Caudate nucleus (tissue), 63 donors: ENCODE measurements at places on chromosomes 7 and 10.

DNA sequence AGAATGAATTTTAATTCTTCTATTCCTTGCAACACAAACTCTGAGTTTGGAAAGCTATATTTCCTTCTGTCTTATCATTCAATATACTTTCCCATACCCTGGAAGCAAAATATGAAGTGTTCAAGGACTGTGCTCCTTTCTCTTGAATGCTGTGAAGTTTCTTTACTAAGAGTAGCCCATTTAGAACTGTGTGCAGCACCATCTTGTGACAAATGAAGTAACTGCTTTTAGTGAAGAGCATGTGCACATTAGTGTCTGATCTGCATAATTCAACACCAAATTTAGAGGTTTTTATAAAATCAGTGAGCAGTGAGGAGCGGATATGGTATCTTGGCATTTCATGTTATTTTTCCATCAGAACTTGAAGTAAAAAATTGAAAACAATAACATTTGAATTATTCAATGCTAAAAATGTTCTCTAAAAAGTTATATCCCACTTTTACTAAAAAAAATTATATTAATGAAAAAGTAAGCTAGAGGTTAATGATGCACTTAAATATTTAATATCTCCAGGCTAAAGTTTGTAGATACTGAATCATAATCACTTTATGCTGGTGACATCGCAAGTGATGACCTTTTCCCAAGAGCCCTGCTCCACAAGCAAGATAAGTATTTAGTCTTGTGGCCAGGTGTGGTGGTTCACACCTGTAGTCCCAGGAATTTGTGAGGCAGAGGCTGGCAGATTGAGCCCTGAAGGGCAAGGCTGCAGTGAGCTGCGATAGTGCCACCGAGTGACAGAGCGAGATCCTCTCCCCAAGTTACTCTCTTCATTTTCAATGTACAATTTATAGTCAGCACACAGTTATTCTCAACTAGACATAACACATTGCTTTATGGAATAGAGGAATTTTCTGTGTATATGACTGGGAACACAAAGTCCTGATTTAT, 108.8 kb upstream of the PCLO start:
- no peak for DNase-seq

GRCh38 chr7:66535414-66536329, 93.0 kb upstream of the KCTD7 start:
- DNase-seq = no peak

DNA sequence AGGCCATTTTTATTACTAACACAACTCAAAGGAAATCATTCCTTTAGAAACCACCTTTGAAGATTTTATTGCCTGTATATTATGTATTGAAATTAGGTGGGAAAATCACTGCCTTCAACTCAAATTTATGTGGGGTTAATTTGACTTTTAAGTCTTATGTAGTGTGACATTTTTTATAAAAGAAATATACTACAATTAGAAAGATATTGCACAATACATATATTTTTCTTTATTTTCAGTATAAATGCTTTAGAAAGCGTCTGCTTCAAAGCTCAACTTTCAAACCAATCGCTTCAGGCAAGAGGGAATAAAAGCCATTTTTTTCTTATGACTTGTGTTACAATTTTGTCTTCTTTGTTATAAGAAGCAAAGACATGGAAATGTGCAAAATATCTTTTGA, 337.4 kb upstream of the ZWINT start:
- no peak for DNase-seq

GRCh38 chr10:122725768-122726167, 26.1 kb upstream of the C10orf120 start:
- DNase-seq = no peak

GRCh38 chr10:119621078-119621384, 24.3 kb upstream of the TIAL1 start:
- no peak for DNase-seq

DNA sequence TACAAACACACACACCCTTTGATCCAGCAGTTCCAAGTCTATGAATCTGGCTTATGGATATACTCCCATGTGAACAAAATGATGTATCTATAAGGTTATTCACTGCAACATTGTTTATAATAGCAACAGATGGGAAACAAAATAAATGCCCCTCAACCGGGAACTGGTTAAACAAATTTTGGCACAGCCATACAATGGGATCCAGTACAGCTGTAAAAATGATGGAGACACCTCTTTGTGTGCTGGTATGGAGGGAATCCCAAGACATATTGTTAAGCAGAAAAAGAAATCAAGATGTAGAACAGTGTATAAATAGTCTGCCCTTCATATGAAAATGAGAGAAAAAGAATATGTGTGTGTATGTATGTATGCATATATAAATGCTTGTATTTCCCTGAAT, 155.5 kb downstream of the SNX10 start:
- no peak for DNase-seq

- peak; percentile 69 for DNase-seq
Measured at GRCh38 chr10:3107426-3107961, 40.1 kb downstream of the PFKP start.

- DNase-seq = no peak
Measured at GRCh38 chr10:65940816-65941662, 984.8 kb upstream of the LRRTM3 start.

GRCh38 chr7:103577059-103577458, 131.1 kb upstream of the SLC26A5 start:
- no peak for DNase-seq

DNA sequence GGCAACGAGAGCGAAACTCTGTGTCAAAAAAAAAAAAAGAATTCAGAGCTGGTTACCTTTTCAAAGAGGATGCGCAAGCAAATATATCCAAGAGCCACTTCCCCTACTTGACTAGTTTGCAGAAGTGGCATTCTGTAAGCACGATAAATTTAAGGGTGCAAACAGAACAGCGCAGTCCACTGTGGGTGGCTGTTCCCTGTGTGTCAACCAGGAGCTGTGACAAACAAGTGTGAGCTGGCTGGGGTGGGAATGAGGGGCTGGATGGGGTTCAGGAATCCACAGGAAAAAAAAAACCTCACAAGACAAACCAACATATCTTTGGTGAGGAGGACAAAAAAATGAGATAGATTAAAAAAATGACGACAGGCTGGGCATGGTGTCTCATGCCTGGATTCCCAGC, 15.9 kb downstream of the GUSB start:
- DNase-seq = no peak

GRCh38 chr10:130560116-130560515, 423.9 kb downstream of the GLRX3 start:
- DNase-seq = no peak

DNA sequence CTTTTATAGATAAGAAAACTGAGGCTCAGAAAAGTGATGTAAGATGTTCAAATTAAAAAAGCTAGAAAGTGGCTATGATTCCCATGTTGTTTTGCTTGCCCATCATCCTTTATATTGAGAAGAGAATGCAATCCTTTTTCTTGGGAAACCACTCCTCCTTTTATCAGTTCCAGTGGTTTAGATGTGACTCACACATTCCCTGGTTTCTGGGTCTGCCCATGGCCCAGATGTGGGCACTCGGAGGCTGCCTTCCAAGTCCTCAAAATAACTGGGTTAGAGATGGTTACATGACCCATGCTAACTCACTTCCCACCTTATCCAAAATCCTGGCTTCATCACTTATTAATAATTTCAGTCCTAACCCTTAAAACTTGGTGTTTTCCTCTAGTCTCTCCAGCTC, 550.0 kb downstream of the MDFIC start:
- DNase-seq = no peak

- no peak for DNase-seq
Measured at GRCh38 chr7:22338877-22339276, 18.1 kb downstream of the RAPGEF5 start.

DNA sequence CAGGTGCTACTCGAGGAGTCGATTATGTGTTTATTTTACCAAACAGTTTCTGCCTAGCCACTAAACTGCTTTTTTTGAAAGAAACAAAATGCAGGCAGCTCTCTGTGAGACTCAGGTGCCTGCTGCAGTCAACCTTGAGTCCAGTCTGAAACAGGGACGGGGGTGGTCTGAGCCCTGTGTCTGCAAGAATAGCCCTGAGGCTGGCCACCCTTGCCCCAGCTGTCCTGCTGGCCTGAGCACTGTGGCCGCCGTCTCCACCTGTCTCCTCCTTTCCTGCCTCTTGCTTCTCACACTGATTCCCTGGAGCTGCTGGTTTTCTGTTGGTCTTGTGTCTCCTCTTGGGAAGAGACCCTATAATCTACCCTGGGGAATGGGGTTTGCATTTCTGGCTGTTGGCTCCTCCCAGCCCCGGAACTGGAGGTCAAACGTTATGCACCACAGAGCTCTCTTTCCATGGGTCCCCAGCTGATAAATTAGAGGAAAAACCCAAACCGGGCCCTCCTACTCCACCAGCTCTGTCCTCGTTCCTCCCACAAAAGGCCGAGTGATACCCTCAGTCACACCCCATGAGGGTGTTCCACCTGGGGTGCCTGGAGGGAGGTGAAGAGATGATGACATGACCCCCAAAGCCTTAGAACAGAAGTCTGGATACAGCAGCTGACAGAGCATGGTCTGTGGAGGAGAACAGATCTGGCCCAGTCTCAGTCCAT, 15.0 kb upstream of the SLC18A3 start:
- no peak for DNase-seq

GRCh38 chr10:33773253-33773573, 438.7 kb upstream of the NRP1 start:
- no peak for DNase-seq

GRCh38 chr10:119655566-119656001, 4.4 kb downstream of the BAG3 start:
- no peak for DNase-seq

- DNase-seq = no peak
Measured at GRCh38 chr10:71834343-71834674, 16.7 kb downstream of the PSAP start.

- DNase-seq = no peak
Measured at GRCh38 chr10:89206402-89207180, 526 bp downstream of the CH25H start.

DNA sequence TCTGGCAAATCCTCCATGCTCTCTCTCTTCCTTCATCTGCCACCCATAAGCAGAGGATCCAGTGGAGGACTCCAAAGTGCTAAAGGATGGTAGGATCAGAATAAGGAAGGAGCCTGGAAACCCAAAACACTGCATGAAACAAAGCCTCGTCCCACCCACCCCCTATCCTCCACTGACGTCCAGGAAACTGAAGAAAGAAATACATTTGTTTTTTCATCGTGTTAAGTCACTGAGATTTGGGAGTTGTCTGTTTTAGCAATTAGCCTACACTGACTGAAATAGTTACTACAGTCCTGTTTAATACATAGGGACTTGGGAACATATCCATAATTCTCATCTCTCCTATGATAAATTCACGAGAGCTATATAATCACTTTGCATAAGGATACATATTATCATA, 14.8 kb downstream of the ANXA7 start:
- no peak for DNase-seq

- DNase-seq = peak; percentile 0
Measured at GRCh38 chr7:17301471-17302456, 3.3 kb downstream of the AHR start.

- no peak for DNase-seq
Measured at GRCh38 chr7:134561-135256, 57.7 kb upstream of the FAM20C start.

DNA sequence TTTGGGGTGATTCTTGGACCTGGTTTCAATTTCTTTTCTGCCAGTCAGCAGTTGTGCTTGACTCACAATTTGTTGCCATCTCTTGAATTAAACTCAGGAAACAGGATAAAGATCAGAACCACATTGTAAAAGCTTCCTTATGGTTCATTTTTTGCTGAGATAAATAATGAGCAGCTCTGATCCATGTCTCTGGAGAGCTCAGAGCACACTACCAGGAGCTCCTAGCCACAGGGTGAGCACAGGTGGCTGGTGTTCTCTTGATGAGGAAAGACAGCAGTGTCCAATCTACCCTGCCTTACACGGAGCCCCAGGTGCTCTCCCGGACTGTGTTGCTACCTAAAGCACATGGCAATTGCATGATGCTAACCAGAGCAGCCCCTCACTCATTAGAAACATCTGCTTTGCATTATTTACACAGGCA, 17.2 kb upstream of the FAM170B start:
- DNase-seq = no peak
